ENCODE measurements at places on chromosomes 2 and 18.

DNA sequence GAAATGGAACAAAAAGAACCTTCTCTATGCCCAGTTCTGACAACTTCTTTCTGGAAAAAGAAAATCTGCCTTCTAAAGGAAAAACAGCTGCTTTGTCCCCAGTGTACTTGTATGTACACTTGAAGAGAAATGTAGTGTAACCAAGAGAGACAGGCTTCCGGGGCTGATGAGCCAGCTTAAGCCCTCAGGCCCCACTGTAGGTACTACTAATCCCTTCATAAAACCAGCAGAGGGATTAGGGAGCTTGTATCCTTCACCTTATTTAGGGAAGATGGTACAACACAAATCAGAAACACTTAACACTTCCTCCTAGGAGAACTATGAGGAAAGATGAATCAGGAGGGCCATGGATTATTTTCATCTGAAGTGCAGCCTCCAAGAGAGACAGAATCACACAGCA is 18.8 kb upstream of the SUCLG1 start:
- no peak for DNase-seq

DNA sequence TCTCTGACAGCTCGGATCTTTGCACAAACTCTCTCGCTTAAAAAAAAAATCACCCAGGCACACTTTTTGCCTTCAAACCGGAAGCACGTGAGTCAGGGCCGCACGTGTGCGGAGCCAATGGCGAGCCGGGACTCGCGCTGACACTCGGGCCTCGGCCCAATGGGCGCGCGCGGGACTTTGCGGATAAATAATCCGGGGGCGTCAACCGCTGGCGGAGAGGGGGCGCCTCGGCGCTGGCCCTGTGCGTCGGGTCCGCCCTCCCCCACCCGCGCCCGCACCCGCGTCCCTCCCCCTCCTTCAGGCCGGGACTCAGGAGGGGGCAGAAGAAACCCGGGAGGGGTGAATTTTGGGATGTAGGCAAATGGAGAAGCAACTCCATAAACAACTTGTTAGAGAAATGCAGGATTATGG is 319 bp upstream of the EN1 start:
- no peak for DNase-seq

DNA sequence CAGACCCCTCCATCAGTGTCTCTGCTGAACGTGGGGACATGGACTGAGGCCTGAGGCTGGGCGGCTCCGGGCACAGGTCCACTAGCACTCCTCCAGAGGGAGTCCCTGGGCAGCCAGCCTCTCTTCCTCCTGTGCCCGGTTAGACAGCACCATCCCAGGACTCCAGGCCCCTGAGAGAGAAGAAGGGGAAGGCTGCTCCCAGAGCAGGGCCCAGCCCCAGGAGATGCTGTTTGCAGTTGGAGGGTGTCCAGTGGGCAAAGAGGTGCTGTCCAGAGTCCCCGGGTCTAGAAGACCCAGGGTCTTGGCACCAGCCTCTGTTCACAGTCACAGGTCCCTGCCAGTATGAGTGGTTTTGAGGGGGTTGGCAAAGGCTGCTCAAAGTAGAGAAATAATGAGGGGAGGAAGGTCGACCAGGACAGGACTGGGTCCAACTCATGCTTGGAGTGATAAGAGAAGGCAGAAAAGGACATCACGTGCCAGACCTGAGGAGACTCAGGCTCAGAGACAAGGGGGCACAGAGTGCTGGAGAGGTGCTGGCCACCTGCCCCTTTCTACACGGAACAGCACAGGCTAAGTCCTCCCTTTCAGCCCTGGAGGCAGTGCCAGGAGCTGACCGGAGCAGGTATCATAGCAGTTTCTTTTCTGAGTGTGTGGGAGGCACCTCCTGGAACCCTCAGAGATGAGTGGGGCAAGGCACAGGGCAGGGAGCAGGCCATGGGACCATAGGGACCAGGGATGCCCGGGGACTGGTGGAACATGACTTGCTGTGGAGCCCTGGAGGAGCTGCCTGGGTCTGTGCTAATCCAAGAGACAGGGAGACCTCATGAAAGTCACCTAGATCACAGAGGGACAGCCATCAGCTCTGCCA is 21.1 kb downstream of the CRACDL start:
- DNase-seq = no peak

- DNase-seq = no peak
These were observed 5.6 kb downstream of the DTYMK start for GRCh38 chr2:241680827-241681599.

DNA sequence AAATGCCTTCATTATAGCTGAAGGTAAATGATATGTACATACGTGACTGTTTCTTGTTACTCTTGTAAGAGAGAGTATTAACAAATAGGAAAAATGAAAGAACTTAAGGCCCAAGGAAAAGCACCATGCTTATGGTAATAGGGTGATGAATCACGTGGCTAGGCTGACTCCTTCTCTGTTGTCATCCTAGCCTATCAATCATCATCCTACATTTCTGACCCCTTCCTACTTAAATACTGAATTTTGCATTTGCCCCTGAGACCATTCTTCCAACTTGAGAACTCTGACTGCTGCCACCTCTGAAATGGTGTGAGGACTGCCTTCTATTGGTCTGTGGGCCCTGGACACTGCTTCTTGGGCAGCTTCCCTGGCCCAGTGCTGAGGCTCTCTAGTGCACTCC is 28.9 kb downstream of the EFEMP1 start:
- no peak for DNase-seq

DNA sequence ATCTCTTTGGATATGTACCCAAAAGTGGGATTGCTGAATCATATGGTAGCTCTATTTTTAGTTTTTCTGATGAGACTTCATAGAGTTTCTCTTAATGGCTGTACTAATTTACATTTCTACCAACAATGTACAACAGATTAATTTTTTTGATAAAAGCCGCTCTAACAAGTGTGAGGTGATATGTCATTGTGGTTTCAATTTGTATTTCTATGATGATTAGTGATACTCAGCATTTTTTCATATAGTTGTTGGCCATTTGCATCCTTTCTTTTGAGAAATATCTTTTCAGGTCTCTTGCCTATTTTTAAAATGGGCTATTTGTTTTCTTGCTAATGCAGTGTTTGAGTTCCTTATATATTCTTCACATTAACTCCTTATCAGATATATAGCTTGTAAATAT is 4.3 kb downstream of the IL18RAP start:
- DNase-seq = no peak

DNA sequence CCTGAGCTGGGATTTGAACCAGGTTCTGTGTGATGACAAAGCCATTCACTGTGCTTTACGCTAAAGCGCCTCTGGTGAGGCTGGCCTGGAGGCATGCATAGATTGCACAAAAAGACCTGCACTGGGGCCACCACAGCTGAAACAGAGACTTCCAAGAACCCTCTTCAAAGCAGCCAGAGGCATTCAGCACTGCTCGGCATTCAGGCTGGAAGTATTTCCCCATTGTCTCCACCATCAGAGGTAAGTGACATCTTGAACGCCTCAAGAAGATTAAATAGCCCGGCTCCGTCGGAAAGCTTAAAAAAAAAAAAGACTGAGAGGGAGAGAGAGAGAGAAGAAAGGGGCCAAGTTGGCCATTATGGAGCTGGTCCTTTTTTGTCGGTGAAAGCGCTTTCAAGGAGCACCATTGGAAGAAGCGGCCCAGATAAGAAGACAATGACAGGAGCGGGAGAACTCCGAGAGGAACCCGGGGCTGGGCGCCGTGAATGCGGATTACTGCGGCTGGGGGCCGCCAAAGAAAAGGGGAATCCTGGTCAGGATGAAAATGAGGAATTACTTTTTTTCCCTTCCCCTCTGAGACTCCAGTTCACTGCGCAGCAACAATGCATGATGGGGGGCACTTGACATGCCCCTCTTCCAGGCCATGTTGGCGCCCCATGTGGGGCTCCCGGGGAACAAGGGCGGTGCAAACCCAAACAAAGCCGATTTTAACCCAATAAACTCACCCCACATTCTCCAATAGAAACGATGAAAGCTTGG is 228.3 kb downstream of the MYCN start:
- DNase-seq = no peak

- no peak for DNase-seq
These were observed 24.2 kb downstream of the XDH start for GRCh38 chr2:31390324-31390723.

GRCh38 chr2:164812378-164812777 is 29.2 kb downstream of the COBLL1 start:
- DNase-seq = no peak

GRCh38 chr18:46324087-46324955 is 220.1 kb downstream of the HAUS1 start:
- no peak for DNase-seq

Measured in CD4-positive, alpha-beta memory T cell (primary cell).